ENCODE measurements at places on chromosomes 5 and 9.

GRCh38 chr9:136186386-136186785 lies 18.5 kb downstream of the LHX3 start:
- no peak for ATAC-seq

- peak; percentile 71 for ATAC-seq
Measured at GRCh38 chr5:59123595-59124561, 541.0 kb downstream of the RAB3C start.

GRCh38 chr5:90793183-90793582 lies 234.6 kb downstream of the ADGRV1 start:
- ATAC-seq = no peak

DNA sequence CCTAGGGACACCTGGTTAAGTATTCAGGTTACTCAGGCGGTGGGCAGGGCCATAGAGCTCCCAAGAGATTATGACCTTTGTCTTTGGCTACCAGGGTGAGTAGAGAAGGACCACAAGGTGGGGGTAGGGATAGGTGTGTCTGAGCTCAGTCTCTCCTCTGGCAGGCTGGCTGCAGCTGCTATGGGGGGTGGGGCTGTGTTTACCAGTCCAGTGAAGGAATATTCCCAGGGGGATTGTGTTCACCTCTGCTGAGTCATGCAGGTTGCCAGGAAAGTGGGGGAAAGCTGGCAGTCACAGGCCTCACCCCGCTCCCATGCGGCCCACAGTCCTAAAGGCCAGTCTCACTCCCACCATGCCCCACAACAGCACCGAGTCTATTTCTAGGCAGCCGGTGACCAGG lies 53.6 kb upstream of the POU5F2 start:
- ATAC-seq = no peak

DNA sequence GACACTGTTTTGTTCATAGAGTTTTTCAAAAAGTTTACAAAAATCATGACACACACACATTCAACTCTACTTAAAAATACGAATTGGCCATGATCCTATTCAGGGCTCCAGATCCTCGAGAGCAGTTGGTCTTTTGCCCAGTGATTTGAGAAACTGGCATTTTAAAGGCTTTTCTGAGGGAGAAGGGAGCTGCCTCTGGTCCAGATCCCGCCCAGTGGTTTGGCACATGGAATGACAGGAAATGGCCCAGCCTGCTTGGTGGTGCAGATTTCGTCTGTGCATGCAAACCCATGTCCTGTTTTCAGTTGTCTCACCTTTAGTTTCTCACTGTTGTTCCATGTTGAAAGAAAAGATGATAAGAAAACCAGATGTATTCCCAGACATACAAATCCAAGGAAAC lies 3.6 kb downstream of the CAMK4 start:
- no peak for ATAC-seq

DNA sequence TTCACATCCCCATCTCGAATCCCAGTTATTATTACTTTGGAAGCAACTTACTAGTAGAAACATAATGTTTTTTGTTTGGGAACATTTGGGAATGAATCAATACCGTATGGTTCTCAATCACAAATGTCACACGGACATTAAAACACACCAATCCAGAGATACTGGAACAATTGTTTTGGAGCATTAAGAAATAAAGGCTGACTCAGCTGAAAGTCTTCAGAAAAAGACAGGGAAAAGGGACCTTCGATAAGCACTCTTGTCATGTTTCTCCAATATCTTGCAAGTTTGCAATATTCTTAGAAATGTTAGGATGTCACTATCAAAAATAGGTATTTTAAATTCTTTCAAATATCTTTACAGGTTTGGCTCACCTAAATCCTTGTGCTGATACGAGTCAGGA lies 362.4 kb downstream of the CETN3 start:
- ATAC-seq = no peak

GRCh38 chr5:180858586-180858985 lies 2.5 kb downstream of the ZFP62 start:
- ATAC-seq = no peak

DNA sequence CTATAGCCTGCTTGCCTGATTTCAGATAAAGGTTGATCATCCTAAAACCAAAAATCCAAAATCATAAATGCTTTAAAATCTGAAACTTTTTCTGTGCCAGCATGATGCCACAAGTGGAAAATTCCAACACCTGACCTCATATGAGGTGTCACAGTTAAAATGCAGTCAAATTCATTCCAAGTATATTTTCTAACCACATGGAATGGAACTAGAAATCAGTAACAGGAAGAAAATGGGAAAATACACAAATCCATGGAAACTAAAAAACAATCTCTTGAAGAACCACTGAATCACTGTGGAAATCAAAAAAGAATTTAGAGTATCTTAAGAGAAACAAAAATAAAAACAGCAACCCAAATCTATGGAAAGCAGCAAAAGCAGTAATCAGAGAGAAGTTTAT lies 297.5 kb upstream of the COX7C start:
- no peak for ATAC-seq

- ATAC-seq = no peak
Measured at GRCh38 chr5:160442824-160443431, 21.3 kb downstream of the PTTG1 start.

DNA sequence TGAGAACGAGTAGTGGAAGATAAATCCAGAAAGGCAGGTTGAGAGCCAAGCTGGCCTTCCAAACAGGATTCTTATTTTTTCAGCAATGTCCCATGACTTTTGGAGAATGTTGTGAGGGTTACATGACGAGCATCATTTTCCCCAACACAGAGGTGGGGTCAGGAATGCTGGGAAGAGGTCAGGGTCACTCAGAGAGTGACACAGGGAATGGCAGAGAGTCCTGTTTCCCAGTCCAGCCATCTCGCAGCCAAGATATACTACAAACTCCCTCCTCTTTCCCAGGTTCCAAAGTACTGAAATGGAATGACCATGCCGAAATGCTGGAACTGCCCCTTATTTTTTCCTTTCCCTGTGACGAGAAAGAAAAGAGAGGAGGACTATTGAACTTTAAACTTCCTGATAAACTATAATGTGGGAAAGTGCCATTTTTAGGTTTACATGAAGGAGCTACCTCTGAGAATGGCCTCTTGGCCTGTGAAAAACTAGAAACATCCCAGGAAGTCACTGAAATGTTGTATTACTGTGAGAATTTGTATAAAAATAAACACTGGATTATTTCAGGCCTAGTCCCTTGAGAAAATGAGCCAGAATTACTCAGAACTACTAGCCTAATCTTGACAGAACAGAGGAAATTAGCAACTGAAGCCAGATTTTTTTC lies 420.4 kb downstream of the CETN3 start:
- no peak for ATAC-seq

All from activated T-helper 17 cell treated with anti-CD3 and anti-CD28 coated beads, Interleukin-2, amount 50 U/mL, for 72 hours (primary cell).